ENCODE measurements at places on chromosomes 4 and X. TPM values are rescaled to one million over a fixed set of nuclear protein-coding genes. Genes with fewer than 3 reads are reported as not detected.

RTL5 gene
- total RNA-seq: 1.9 TPM

UBA6 gene
- 21.0 TPM for total RNA-seq

UCHL1 gene
- 959 TPM for total RNA-seq

RBMXL3 gene
- not detected for total RNA-seq

REPS2 gene
- total RNA-seq: 1.2 TPM

GAGE12E gene
- not detected for total RNA-seq

PFKFB1 gene
- 0.11 TPM for total RNA-seq

G6PD gene
- 1,560 TPM for total RNA-seq

KDR gene
- total RNA-seq: 0.11 TPM

BEX1 gene
- not detected for total RNA-seq

NPNT gene
- total RNA-seq: 0.22 TPM
